ENCODE measurements at places on chromosomes 2 and 18.

- no peak for DNase-seq
Observed at GRCh38 chr2:161250864-161251436, 57.3 kb upstream of the PSMD14 start.

DNA sequence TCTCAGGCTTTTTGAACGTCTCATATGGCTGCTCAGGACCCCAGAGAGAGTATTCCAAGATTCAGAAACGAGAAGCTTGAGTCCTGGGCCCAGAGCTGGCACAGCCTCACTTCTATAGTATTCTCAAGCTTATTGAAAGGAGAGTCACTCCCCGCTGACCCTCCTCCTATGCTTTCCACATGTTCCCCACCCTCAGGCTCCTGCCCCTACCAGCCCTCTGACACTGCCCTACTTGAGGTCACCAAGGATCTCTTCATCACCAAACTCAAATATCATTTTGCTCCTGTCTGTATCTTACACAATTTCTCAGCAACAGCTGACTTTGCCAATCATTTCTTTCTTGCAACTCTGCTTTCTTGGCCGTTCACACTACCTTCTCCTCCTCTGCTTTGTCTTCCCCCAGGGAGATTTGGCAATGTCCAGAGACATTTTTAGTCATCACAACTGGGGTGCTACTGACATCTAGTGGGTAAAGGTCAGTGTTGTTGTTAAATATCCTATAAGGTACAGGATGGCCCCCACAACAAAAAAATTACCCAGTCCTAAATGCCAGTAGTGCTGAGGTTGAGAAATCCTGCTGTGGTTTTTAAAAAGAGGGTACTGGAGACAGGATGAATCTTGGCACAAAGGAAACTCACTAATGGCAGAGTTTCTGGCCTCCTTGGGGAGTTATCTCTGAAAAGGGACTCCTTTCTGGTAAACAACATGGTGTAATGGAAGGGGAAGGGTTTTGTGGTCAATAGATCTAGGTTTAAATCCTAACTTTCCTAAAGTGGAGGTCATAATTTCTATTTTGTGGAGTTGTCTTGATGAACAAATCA lies 26.9 kb upstream of the INSIG2 start:
- DNase-seq: no peak

DNA sequence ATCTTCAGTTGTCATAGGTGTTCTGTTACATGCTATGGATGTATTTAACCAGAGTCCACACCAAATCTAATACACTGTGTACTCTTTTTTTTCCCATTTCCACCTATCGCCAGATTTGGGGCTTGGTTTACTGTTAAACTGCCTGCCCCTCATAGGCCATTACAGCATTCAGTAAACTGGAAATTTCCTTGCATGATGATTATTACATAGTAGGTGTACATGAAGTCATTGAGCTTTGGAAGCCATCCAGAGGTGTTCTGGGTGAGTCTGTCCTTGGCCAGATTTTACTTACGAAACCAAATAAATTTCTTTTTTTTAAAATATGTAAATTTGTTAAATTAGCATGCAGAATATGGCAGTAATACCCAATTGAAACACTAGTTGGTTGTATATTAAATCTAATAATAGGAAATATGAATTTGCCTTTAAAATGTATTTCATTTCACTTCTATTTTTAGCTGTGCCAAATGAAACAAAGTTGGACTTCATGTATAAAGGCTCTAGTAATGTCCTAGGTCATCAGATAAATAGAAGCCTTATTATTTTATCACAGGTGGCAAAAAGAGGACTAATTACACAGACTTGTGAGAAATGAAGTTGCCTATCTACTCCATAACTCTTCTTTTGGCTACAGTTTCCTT lies 60.7 kb downstream of the COMMD1 start:
- DNase-seq: no peak

GRCh38 chr18:11960743-11961380 lies 20.4 kb upstream of the IMPA2 start:
- no peak for DNase-seq

DNA sequence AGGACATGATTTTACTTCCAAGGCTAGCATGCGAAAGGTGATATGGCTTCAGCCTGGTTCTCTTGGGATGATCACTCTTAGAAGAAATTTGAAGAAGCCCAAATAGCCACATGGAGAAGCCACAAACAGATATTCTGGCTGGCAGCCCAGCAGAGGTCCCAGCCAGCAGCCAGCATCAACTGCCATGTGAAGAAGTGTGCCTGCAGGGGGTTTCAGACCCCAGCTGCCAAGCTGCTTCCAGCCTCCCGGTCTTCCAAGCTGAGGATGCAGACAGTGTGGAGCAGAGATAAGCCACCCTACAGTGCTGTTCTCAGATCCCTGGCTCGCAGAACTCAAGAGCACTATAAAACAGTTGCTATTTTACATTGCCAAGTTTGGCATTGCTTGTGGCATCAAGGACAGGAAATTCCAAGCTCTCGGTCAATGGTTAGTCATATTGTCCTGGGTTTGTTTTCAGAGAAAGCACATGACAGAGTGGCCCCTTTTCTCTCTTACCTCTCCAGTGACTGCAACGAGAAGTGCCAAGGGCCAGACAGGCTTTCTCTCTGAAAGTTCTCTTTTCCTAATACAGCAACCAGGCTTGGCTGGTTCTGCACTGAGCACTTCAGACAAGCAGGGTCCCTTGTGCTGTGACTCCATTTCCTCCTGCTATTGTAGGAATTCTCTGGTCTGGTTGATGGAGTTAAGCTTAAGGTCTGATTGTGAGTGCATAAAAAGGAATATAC lies 223.7 kb downstream of the ANKRD30B start:
- no peak for DNase-seq

DNA sequence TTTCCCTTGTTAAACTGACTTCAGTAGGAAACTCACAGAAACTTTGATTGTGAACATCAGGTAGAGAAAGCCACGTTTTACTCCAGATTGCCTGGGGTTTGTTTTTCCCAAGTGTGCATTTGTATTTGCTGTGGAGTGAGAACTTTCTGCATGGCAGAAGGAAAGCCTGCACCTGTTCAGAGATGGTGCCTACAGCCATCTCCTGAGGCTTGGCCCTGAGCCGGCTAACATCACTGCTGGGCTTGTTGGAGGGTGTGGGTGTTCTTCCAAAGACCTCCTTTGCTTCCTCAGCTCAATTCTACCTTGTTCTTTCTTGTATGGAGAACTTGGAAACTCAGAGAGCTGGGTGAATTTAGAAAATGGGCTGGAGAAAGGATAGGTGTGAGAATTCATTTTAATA lies 16.1 kb downstream of the KCNS3 start:
- DNase-seq: no peak

GRCh38 chr18:49137093-49137492 lies 186.3 kb upstream of the SMAD7 start:
- no peak for DNase-seq

DNA sequence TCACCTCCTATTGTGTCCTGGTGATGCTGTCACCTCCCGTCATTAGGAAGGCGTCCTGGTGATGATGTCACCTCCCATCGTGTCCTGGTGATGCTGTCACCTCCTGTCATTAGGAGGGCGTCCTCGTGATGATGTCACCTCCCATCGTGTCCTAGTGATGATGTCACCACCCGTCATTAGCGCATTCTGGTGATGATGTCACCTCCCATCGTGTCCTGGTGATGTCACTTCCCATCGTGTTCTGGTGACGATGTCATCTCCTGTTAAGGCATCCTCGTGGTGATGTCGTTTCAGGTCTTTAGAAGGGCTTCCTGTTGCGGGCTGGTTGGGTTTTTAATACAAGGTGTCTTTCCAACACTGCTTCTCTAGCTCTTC lies 40.7 kb downstream of the CTDP1 start:
- no peak for DNase-seq

GRCh38 chr2:193103064-193103463 lies 908.3 kb upstream of the TMEFF2 start:
- DNase-seq: no peak

DNA sequence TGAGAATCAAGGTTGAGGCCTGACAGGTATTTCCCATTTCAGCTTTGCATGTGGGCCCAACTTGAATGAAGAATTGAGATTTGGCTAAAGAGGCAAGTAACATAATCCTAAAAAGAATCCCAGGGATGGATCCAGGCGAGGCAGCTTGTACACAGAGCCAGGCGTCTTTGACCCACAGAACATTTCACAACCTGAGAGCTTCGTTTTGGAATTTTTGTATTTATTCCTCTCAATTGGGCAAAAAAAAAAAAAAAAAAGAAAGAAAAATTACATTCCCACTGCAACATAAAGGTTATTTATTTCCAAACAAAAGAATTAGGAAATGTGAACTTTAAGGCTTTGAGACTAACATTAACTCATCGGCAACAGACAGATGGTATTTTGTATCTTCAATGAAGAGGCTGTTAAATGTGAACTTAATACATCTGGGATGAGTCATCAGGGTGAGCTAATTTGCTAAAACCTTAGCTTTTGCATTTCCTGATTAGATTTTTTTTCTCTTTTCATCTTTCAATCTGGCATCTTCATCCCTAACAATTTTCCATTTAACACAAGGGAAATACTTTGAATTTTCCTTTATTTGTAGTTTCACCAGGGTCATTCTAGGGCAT lies 478.5 kb upstream of the TNP1 start:
- no peak for DNase-seq

- no peak for DNase-seq
Observed at GRCh38 chr2:9179572-9180201, 26.9 kb upstream of the ASAP2 start.

DNA sequence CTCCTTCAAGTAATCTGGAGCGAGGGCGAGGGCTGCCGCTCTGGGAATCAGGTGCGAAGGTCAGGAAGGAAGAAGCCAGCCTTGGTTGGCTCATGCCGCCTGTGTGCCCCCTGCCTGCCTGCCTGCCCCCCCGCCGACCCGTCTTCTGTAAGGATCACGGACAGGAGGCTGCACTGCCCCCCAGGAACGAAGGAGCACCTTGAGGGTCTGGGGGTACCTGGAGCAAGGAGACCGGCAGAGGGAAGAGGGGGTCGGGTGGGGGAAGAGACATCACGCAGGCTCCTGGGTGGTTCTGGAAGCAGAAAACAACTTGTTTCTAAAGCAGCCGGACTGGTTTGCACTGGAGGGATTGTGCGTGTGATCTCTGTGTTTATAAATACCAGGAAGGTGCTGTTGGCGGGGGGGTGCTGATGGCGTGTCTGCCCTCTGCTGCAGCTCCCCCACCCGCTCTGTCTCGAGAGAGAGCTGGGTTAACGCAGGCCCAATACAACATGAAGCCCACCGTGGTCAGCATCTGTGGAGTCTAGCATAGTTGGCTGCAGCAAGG lies 1.7 kb downstream of the FOSL2 start:
- no peak for DNase-seq

GRCh38 chr18:55953326-55953725 lies 365.3 kb upstream of the TCF4 start:
- DNase-seq: no peak

DNA sequence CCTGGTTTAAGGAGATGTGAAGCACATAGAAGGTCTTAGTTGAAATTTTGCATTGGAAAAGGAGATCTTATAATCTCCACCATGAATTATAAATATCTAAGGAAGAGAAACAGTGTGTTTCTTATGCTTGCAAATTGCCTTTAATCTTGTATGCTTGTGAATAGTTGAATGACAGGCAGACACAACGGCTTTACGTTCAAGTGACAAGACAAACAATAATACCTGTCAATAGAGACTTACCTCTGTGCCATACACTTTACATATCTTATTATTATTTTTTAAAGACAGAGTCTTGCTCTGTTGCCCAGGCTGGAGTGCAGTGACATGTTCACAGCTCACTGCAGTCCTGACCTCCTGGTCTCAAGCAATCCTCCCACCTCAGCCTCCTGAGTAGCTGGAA lies 113.7 kb downstream of the QPCT start:
- no peak for DNase-seq

GRCh38 chr2:64678771-64679590 lies 25.3 kb upstream of the SERTAD2 start:
- no peak for DNase-seq

GRCh38 chr18:75025573-75025972 lies 183.4 kb downstream of the PTGR3 start:
- DNase-seq: no peak

DNA sequence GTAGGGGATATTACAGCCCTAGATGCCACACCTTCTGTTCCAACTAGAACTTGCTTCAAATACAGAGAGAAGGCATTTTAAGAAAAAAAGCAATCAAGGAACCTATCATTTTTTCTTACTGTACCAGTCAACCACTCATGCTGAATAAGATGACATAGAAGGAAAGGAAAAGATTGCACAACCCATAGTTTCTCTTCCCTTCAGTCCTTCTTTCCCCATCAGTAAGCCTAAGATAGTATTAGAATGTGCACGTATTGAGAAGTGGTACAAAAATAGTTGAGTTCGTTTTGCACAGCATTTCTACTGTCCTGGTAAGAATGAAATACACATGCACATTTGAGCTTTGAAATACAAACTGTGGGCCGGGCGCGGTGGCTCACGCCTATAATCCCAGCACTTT lies 27.0 kb upstream of the HK2 start:
- DNase-seq: no peak

- DNase-seq: no peak
Observed at GRCh38 chr18:62556397-62556796, 33.6 kb downstream of the ZCCHC2 start.

DNA sequence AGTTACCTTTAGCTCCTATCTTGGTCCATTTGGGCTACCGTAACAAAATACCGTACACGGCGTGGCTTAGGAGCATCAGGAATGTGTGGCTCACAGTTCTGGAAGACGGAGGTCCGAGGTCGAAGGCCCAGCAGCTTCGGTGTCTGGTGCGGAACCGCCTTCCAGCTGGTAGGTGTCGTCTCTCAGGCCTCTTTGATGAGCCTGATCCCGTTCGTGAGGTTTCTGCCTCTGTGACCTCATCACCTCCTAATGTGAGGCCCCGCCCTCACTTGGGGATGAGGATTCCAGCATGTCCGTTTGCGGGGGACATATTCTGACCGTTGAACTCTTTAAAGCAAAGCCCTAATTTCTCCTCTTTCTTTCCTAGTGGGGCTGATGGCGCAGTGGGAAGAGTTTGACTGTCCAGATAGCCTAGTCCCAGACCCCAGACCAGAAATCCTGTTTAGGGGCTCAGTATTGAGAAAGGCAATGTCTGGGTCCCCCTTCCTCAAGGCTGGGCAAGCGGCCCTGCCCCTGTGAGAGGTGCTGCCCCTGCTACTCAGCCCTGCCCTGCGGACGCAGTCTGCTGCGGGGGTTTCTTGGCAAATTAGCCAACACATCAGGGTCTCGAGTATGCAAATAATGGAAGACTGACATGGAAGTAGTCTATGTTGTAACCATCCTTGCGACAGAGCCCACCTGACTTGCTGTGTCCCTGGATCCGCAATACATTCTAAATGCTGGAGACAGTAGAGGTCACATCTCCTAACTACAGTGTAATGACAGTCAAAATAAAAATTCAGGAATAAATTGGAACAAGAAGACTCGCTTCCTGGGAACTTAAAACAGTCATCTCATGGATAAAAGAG lies 128.0 kb downstream of the ASB1 start:
- no peak for DNase-seq

GRCh38 chr2:28527196-28527595 lies 31.3 kb downstream of the PLB1 start:
- no peak for DNase-seq

- DNase-seq: no peak
Observed at GRCh38 chr18:23972453-23972852, 42.1 kb upstream of the TTC39C start.

All from stimulated activated CD4-positive, alpha-beta T cell treated with anti-CD3 and anti-CD28 coated beads, Interleukin-1b, Interleukin-23, amount 100 ng/mL, for 1 hour (primary cell).